ENCODE measurements at places on chromosomes 1 and 21.

GRCh38 chr1:151514366-151514765, 3.2 kb downstream of the CGN start:
- no peak for DNase-seq

GRCh38 chr1:18232052-18232451, 124.5 kb downstream of the IGSF21 start:
- DNase-seq: no peak

GRCh38 chr1:9787702-9788101, 36.1 kb downstream of the CLSTN1 start:
- no peak for DNase-seq

DNA sequence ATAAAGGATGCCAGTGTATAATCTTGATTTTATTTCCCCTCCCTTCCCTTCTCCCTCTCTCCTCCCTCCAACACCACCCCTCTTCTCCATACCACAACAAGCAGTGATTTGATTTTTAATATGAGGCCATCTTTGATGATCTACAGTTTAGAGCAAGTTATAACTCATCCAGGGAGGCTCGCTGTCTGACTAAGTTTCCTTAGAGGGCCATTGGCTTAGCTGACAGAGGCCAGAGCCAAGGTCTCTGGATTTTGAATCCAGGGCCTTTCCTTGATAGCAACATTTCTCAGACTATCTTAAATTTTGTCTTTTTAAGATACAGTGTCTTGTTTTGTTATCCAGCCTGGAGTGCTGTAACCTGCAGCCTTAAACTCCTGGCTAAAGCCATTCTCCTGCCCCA, 431.0 kb upstream of the USP24 start:
- no peak for DNase-seq

GRCh38 chr1:230236301-230237008, 169.4 kb downstream of the GALNT2 start:
- DNase-seq: no peak

GRCh38 chr21:43921571-43921978, 56.6 kb downstream of the AGPAT3 start:
- DNase-seq: no peak

GRCh38 chr1:59360170-59360569, 63.3 kb downstream of the FGGY start:
- DNase-seq: no peak

DNA sequence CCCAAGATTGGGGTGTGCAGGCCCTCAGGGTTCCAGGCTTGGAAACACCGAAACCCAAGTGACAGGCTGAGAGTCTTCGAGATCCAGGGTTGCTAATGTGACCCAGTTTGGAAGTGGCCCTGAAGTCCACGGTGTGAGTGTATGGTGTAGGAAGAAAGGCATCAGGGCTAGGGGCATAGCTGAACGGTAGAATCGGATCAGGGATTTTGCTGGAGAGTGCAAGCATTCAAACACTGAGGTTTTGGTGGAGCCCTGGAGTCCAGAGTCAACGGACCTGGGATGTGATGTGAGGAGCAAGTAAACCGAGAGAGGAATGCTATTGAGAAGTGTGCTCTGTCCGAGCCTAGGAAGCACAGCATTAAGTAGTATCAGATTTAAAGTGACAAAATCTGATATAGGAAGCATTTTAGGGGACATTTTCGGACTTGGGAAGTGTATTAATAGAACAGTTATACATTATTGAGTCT, 958 bp downstream of the NFYC start:
- DNase-seq: no peak

DNA sequence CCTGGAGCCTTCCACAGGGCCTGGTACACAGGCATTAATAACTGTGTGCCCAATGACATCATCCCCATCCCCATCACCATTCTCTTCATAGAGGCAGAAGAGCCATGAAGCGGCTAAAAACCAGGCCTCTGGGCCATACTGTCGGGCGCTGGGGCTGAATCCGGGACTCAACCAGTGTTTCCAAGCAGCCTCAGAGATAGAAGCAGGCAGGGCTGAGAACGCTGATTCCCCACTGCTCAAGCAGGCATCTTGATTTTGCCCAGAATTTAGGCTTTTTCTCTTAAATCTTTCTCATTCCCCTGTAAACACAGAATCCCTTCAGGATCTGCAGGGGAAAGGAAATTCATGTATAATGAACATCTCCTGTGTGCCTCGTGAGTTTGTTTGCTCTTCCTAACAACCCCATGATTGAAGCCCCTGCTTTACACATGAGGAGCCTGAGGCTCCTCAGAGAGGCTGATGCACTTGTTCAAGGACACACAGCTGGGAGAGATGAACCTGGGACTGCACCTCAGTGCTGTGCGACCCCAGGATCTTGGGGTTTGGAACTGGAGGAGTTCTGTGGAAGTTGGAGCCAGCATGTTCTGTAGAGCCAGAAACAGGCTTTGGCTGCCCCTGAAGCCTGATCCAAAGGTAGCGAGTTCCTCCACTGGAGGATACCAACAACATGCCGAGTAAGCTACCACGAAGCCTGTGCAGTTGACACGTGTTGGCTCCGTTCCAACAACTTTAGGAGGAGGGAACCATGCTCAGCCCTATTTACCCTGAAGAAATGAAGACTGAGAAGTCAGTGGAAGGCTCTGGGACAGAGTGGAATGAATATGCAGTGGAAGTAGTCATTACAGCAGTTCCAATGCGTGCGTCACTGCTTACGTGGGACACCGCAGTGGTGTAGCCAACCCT, 55.5 kb downstream of the EDN2 start:
- DNase-seq: no peak

DNA sequence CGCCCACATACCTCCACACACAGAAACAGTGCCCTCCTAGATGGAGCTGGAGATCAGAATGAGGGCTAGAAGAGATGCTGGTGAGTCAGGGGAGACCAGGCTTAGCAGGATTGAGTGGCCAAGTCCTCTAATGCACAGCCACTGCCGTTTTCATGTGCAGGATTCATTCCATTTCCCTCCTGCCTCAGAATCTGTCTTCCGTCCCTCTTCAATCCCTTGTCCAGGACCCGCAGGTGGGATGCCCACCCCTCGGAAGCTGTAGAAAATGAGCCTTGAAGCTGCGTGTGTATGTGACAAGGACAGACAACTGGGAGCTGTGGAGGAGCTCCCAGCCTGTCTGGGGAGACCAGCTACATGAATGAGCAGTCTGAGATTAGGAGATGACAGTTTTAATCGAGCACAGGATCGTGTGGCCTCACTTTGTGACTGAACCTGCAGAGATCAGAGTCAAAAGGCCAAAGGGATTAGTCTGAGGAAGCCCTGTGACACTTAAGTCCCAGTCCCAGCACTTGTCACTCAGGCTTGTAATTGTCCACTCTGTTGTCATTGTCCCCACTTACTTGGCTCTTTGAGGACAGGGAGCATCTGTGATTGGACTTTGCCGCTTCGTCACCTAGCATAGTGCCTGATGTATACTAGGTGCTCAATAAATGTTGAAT, 22.0 kb downstream of the LGR6 start:
- DNase-seq: no peak

DNA sequence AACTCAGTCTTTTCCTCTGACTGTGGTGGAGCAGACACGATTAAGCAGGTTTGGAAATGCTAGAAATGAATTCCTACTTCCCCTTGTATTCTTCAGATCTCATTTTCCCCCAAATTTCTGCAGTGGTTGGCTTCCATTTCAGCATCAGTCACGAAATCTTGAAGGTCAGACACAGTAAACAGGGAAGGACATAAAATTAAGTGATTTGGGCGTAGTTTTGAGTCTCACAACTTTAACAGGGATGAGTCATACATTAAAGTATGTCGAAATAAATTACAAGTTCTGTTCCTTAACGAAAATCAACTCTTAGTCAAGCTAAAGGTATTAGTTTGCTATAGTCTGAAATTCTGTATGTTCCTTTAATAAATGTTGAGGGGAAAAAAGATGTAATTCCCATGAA, 61.1 kb downstream of the HNRNPR start:
- no peak for DNase-seq

DNA sequence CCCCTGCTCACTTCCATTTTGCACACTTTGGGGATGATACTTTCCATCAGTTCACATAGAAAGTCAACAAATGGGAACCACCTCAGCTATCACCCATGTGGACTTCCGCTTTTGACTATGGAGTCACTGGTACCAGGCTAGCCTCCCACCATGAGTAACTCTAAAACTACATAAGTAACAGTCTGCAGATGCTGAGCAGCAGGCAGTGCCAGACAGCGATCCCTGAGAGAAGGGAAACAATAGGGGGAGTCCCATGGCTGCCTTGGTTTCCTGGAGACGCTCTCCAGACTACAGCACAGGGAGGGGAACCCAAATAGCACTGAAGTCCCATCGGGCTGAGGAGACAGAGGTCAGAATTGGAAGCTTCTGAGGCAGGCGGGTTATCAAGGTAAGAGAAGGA, 2.8 kb upstream of the TFF2 start:
- no peak for DNase-seq

DNA sequence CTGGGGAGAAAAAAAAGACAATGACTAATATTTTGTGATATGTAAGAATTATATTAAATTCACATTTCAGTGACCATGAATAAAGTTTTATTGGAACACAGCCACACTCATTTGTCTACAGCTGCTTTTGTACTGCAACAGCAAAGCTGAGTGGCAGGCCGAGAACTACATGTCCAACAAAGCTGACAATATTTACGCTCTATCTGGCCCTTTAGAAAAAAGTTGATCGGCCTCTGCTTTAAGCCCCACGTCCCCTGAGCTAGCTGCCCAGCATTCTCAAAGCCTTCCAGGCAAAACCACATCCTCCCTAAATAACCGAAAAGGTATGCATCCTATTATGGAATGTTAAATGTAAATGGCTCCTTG, 8.6 kb downstream of the SLC2A1 start:
- no peak for DNase-seq

DNA sequence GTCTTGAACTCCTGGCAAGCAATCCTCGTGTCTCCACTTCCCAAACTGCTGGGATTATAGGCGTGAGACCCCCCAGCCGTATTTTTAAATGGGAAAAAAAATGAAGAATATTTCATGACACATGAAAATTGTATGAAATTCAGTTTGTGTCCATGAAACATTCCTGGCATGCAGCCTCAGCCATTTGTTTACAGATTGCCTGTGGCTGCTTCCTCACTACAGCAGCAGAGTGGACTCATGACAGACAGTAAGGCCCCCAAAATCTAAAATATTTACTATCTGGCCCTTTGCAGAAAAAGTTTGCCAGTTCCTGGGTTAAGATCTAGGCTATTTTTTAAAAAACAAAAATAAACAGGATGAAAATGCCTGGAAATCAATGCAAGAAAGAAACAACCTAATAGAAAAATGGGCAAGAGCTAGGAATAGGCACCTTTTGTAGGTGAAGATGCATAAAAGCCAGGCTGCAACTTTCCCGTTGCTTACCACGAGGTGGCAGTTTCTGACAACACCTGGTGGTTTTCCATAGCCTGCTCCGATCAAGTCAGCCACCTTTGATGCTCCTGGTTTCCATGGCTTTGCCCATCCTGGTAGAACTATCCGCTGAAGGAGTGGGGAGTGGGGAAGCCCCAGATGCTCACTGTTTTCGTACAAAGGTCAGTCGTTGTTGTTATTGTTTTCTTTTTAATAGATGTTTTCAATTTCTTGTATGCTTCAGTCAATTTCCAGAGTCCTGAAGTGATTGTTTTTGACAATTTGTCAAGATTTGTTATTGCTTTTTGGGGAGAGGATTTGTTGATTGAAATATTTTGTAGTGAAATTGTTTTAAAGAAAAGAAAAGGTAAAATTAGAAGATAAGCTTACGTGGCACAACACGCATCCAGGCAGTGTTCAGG, 24.3 kb downstream of the UBE2Q1 start:
- DNase-seq: no peak

DNA sequence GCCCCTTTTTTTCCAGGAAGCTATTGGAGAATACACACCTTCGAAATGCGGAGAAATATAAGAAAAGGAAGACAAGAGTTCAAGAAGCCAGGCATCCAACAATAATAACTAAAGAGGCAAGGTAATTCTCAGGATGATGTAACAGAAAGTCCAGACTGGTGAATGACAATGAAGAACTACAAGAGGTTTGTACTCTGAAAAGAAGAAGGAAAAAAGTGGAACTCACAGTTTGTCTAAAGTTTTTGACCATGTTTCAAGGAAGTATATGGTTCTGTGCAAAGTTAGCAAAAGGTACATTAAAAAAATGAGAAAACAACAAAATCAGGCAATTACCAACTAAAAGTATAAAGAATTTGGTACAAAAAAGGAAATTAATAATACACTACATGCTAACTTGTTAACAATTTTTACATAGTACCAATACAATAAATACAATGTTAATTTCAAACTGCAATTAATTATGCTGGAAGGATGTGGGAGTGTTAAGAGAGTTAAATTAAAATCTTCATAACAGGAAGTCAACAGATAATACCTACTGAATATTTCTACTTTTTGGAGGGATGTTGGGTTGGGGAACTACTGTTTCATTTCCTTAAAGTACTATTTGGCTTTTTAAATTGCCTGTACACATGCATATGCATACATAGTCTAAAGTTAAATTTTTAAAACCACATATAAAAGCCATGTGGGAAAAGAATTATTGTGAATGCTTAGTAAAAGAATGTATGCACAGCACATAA, 12.9 kb upstream of the CD55 start:
- DNase-seq: no peak

DNA sequence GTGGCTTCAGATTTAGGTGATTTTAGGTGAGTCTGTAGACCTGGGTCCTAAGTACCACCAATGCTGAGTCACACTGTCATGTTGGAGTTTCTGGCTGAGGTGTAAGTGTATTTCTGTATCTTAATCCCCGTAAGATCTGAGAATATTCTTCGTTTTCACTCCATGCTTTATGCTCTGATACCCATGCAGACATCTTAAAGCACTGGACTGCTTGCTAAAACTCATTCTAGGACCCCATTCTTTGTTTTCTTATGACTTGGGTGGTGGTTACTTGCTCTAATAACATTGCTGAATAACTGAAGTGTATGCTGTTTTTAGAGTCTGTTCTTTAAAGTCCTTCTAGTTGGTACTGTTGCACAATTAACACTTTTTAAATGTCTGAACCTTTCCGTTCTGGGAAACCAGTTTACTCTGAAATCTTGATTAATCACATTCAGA, 36.6 kb downstream of the CDC42 start:
- DNase-seq: no peak

Measured in stimulated activated CD8-positive, alpha-beta memory T cell treated with anti-CD3 and anti-CD28 coated beads, Interleukin-15, amount 100 ng/mL, for 1 hour (primary cell).